ENCODE measurements at places on chromosomes 7 and 10.

DNA sequence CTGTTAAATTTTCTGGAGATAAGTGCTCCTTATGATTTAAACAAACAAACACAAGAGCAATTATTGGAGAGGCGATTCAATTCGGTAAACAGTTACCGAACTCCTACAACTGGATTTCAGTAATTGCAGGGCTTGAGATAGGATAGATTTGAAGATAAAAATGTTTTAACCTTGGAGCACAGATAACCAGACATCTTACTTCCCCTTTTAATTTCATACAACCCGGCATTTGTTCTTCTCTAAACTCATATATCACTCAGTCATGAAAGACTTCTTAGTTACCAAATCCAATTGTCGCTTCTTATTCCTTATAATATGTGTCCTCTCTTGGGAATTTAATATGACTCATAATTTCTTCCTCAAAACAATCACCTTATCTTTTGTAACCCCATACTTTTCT lies 235.9 kb upstream of the CSTF2T start:
- no peak for DNase-seq

DNA sequence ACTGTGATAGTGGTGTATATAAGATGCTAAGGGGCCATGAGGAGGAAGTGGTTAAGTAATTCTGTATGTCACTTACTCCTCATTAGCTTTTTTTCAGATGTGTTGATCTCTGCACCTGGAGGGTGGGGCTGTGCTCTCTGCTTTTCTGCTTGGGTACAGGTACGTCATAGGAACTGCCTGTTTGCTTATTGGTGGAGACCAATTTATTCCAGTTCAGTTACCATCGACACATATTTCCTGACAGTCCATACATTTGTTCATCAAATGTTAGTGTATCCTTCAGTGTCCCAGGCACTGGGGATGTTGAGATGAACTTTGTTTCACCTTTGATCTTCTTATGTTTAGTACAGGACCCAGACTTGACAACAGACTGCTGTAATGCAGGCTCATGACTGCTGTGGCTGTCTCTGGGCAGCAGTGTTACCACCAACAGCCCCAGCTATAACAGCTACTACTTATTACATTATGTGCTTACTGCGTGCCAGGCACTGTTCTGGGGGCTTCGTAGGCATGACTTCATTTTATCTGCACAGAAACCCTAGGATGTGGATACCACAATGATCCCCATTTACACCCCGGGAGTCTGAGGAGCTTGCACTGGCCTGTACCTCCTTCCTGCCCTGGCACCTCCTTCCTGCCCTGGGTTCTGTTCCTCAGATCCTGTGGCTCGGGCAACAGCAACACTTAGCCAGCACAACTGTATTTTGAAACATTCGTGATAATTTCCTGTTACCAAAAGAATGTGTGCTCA lies 87.4 kb downstream of the BUB3 start:
- DNase-seq = no peak

GRCh38 chr7:25665374-25665773 lies 437.1 kb upstream of the NPVF start:
- DNase-seq = no peak

- no peak for DNase-seq
Measured at GRCh38 chr7:81210137-81211064, 291.6 kb upstream of the SEMA3C start.

DNA sequence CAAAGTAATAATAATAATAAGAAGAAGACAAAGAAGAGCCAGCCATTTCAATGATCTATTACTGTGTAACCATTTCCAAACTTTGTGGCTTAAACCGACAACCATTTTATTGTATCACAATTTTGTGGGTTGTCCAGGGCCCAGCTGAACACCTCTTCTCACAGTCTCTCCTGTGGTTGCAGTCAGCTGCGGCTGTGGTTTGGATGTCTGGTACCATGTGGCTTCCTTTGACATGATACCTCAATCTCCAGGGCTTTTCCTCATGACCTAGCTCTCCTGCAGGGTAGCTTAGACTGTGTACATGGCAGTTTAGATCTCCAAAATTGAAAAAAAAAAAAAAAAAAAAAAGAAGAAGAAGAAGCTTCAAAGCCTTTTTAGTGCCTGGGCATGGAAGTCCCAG lies 72.6 kb upstream of the NFKB2 start:
- DNase-seq = no peak

DNA sequence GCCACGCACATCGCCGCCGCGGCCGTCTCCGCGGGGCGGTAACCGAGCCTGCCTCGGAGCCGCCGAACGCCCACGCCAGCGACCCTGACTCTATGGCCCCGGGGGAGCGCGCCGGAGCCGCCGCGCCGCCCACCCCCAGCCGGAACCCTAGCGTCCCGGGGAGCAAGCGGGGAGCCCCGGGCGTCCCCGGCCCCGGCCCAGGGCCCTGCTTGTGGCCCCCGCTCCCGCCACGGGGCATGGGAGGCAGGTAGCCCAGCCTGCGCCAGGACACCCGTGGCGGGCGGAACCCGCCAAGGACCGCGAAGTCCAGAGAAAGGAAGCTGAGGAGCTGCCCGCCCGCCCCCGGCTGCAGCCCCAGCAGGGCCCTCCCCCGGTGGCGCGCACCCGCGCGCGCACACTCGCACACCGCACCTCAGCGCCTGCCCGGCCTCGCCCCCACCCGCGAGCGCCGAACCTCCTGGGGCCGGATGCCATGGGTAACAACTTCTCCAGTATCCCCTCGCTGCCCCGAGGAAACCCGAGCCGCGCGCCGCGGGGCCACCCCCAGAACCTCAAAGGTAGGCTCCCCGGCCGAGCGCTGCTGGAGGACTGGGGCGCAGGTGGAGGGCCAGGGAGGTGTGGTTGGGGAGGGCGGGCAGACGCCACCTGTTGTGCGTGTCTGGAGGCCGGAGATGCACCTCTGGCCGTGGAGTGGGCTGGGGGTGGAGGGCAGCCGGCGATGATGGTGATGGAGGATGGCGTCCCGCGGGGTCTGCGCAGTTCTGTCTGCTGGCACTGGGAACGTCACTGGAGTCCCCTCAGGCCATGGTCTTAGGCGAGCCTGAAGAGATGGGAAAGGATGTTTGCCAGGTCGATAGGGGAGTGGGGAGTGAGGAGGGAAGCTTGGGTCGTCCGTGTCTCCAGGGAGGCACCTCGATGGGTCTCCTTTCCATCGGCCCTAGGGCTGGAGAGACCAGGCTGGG lies 692 bp downstream of the NEURL1 start:
- DNase-seq = no peak

DNA sequence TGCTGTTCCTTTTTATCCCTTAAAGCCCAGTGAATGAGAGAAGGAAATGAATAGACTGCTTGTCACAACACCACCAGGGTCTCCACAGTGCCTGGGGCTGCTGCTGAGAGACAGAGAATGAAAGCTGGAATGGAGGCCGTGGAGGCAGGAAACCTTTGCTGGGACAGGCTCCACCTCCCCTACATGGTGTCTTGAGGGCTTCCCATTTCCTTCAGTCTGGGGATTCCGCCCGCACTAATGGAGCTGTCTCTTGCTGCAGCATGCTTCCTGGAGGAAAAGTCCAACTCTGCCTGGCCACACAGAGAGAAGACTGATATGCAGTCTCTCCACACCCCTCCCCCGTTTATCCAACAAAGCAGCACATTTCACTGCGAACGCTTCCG lies 54.5 kb downstream of the LRRC4 start:
- no peak for DNase-seq

DNA sequence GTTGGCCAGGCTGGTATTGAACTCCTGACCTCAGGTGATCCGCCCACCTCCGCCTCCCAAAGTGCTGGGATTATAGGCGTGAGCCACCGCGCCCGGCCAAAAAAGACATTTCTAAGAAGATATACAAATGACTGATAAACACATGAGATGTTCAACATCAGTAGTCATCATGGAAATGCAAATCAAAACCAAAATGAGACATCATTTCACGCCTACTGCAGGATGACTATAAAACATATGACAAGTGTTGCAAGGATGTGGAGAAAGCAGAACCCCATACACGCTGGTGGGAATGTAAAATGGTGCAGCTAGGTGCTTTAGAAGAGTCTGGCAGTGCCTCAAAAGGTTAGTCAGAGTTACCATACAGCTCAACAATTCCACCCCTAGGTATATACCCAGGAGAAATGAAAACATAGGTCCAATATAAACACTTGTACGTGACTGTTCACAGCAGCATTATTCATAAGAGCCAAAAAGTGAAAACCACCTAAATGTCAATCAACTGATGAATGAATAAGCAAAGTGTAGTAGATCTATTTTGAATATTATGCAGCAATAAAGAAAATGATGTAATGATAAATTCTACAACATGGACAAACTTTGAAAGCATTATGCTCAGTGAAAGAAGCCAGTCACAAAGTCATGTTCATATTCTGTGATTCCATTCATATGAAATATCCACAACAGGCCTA lies 24.5 kb downstream of the TMEM209 start:
- no peak for DNase-seq

DNA sequence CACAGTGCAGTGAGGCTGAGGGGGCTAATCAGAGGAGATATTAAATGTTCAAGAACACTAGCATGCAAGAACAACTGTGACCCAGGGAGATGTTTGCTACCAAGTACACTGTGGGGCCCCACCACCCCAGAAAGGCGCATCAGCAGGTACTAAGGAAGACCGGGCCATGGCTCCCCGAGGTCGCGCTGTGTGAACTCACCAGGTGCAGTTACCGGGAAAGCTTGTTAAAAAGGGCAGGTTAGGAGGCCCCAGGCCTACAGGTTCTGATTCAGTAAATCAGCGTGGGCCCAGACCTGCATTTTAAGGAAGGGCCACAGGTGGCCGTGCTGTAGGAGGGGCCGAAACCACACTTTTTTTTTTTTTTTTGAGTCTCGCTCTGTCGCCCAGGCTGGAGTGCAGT lies 54.6 kb downstream of the TMEM209 start:
- DNase-seq = no peak

DNA sequence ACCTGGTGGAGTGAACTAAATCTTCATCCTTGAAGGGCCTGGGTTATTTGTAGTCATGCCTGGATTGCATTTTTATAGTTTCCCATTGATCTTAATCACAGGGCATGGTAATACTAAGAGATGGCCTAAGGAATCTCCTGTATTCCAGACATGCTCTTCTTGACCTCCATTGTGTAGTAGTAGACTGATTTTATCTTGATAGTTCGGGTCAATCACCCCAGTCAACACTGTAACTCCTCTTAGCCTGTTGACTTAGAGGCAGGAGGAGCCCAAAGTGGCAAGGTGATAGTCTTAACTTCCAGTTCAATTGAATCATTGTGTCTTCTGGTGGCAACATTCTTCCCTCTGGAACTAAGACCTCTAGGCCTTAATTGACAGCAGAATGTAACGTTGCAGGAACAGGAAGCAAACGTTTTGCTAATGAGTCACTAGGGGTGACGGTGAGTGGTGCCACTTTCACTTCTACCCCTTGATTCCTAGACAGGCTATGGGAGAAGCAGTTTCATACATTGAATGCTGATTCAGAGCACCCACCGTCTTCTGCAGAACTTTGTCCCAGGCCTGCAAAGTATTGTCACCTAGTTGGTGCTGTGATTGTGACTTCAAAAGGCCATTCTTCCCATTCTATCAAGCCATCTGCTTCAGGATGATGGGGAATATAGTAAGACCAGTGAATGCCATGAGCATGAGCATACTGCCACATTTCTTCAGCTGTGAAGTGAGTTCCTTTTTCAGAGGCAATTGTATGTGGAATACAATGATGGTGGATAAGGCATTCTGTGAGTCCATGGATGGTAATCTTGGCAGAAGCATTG lies 24.0 kb upstream of the PAPSS2 start:
- DNase-seq = no peak
